SK-MEL-5 (cell line): ENCODE measurements at places on chromosomes 5 and 9.

- no peak for DNase-seq
Measured at GRCh38 chr9:100104314-100104713, 5.3 kb downstream of the INVS start.

DNA sequence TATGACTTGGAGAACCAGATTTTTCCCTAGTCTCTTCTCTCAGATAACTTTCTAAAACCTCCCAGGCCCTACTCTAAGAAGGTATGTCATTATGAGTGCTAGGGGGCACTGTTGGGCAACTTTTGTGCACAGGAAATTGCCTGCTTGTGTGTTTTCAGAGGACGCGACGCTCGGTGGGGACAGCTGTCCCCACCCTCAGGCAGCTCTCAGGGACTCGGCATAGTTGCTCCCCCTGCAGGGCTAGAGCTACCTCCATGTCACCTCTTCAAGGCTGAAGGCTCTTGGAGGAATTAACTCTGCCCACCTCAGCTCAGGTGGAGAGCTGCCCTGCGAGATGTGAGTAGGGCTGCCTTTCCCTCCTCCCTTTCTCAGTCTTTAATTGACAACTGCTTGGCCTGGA lies 10.2 kb upstream of the TIFAB start:
- DNase-seq: peak; percentile 72

DNA sequence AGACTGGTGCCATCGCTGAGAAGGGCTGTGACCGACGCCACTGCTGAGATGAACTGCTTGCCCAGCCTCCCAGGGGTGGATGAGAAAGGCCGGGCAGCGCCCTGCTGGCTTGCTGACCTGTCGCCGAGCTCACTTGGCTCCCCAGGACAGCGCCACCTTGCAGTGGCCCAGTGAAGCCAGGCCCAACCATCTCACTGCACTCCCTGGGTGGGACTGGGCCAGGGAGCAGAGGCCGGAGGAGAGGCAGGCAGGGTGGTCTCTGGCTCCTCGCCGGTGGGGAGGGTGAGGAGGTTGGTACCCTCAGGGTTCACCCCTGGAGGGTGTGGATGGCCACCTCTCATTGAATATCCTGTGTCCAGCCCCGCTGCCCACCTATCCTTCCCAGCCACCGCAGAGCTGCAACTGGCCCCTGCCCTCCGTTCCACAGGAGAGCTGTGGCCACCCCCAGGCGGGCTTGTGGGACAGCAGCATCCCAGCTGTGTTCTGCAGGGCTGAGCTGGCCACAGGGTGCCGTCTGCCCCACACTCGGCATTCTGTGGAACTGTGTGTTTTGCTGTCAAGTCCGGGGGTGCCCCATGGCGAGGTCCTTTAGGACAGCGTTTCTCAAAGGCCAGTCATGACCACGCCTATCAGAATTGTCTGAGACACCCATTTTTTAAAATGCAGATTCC lies 41.0 kb upstream of the FCN2 start:
- DNase-seq: peak; percentile 15

DNA sequence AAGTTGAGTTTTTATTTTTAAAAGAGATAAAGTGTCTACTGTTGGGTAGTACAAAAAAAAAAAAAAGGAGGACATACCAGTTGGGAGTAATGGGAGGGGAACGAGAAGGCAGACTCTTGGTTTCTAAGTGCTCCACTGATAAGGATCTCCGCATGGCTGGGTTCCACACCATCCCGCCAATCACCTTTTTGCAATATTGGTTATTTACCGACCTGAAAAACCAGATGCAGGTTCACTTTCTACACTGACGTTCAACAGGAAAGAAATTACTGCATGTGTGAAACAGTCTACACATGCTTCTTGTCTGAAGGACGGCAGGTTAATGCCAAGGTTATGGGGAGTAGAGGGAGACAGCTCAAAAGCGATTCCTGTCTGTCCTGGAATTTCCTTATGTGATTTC lies 75.5 kb downstream of the PTPN3 start:
- DNase-seq: no peak

DNA sequence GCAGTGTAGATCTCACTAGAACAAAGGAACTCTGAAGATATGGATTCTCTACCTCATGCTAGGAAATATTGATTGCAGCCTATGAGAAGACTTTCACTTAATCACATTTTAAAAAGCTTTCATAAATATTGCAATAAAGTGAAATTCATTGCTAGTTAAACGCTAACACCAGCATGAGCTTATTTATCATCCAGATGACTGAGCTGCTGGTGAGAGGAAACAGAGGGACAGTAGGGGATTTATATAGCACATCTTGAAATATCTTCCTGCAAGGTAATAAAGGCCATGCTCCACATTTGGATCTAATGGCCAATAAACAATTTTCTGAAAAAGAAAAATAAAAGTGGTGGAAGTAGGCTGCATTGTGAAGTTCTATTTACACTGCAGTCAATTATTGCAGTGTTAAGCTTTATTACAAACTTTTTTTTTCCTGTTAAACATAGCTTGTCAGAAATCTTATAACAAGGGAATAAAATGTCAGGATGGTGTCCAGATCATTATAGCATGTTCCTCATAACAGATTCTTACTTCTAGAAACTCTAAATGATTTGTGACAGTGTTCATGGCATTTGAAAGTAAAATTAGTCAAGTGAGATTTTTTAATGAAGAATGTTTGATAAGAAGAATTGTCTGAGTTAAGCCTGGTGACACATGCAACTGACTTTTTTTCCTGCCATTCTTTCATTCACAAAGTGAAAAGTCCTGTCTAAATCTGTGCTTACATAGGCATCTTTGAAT lies 342.6 kb downstream of the DMAC1 start:
- no peak for DNase-seq

- no peak for DNase-seq
Measured at GRCh38 chr5:119080936-119081335, 10.0 kb downstream of the DMXL1 start.

DNA sequence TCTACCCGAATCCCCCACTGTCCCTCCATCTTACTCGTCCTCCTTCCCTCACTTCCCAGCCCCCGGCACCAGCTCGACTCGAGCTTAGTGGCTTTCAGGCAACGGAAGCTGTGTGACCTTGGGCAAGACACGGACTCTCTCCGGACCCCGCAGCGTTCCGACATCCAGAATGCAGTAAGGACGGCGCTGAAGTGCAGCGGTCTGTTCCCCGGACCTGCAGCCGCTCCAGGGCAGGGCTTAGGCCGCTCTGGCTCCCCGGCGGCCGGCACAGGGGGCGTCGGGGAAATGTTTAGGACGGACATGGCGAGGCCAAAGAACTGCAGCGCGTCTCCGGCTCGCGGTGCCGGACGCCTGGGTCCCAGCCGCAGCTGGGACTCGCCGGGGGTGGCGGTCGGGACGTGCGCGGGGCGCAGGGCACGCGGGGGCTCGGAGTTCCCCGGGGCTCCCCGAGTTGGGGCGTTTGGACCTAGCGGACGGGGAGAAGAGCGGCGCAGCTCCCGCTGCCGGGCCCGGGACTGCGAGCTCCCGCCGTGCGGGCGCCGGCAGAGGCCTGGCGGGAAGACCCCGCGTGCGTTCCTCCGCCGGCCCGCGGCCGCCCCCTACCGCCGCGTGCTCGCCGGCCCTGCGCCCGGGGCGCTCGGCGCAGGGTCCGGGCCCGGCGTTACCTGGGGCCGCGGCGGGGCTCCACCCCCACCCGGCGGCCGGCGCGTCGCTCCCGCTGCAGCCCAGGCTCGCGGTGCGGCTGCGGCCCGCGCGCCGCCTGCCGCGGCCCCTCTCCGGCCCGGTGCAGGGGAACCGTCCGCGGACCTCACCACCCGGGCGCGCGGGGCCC lies 5.6 kb upstream of the RNF44 start:
- DNase-seq: peak; percentile 6

GRCh38 chr5:141529002-141529401 lies 40.1 kb downstream of the PCDHGC5 start:
- no peak for DNase-seq

DNA sequence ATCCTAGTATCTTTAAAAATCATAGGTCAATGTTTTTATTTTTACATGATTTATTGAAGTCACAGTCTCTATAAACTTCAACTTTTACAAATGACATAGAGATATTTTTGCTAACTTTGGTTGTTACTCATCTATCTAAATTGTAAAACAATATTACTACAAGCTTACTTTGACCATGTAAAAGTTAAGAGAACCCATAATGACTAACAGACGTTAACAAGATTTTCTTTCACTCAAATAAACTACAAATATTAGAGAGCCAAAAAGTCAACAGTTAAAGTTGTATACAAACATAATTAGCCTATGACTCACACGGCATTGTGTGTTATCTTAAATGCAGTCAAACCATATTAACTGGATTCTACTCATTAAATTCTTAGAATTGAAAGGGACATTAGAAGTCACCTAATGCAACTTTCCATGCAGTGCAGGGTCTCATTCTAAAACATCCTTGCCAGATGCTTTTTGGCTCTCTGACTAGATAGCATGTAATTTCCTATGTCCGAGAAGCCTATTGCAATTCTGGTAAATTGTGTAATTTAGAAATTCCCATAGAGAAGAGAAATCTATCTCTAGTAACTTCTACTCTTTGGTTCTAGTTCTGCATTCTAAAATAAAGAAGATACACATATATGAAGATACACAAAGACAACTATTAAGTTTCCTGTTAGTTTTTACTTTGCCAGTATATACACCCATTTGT lies 42.2 kb upstream of the UGT3A2 start:
- no peak for DNase-seq

DNA sequence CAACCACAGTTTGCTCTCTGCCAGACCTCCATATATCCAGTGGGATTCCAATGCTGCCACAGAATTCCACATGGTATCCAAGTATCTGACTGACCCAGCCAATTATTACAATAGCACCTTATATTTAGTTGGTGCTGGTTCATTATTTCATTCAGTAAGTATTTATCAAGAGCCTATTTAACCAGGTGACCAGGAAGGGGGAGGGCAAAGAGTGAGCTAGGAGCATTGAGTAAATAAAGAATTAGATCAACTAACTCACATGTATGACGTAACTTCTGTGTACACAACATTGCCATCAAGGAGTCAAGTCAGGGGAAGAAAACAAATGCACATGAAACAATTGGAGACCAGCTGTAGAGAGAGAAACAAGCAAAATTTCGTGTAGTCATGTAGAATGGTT lies 207.1 kb upstream of the PAPPA start:
- no peak for DNase-seq

GRCh38 chr9:80811656-80812055 lies 877.7 kb downstream of the TLE1 start:
- no peak for DNase-seq

DNA sequence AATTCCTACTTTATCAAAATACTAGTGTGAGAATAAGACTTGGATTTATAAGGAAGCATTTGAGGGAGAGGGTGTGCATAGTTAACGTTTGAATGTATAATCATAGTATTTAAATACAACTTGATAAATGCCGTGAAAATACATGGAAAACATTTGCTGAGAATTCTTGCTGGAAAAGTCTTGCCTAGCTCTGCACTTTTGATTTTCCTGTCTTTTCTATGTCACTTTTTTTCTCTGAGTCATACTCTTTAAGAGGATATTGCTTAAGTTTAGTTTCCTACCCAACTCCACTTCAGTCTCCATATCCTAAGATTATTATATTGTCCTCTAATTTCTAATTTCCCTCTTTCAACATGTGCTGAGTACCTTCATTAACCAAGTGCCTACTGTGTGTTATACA lies 616.6 kb upstream of the SEMA6A start:
- DNase-seq: no peak

- DNase-seq: no peak
Measured at GRCh38 chr9:16329671-16330113, 540.8 kb downstream of the BNC2 start.

DNA sequence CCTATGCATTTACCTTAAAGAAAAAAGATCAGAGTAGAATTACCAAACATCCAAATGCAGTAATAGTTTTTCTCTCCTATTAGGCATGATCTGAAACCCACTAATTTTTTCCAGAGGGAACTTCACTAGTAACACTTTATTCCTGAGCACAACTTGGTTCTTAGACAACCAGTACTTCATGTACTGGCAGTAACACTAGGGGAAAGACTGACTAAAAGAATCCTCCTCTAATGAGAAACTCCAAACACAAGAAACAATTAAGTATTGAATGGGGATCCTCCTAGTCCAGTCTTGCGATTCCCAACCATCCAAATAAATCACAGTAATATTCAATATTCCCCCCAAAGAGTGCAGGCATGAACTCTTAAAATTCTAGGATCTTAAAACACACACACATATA lies 48.9 kb downstream of the ZNF608 start:
- no peak for DNase-seq

DNA sequence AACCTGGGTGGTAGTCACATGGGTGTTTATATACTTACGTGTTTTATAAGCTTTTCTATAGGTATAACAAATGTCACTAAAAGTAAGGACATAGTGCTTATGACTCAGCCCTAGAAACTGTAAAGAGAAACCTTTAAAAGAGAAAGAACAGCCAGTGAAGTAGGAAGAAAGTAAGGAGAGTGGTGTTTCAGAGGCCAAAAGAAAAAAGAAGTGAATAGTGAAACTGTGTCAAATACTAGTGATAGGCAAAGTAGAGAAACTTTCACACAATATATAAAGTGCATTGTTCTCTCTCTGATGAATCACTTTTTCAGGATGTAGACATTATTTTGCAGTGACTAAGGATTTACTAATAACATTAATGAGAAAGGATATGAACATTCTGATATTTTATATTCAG lies 74.2 kb upstream of the SUSD1 start:
- DNase-seq: peak; percentile 22

DNA sequence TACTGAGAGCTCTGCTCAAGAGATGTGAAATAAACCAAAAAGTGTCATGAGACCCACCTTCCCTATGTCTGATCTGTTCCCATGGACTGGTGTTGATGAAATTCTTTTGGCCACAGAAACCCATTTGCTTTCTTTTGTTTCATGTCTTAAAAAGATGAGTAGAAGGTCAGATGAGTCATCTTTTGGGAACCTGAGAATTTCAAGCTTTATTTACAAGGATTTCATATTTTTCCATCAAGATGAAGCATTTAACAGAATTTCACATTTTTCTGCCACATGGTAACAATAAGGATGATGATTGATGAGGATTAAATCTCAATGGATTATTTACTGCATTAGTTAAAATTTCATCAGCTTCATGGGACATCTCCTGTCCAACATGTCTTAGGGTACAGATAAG lies 337.8 kb downstream of the DEPDC1B start:
- no peak for DNase-seq

- DNase-seq: no peak
Measured at GRCh38 chr9:89929315-89929672, 324.5 kb downstream of the GADD45G start.

GRCh38 chr9:137918331-137919094 lies 40.9 kb downstream of the CACNA1B start:
- DNase-seq: no peak

GRCh38 chr5:137564398-137564961 lies 65.4 kb upstream of the SPOCK1 start:
- no peak for DNase-seq

- DNase-seq: no peak
Measured at GRCh38 chr5:32559411-32559810, 25.9 kb upstream of the SUB1 start.

- no peak for DNase-seq
Measured at GRCh38 chr5:132059043-132059695, 1.3 kb upstream of the IL3 start.
